Neuronal stem cell (in vitro differentiated cells): ENCODE measurements at places on chromosomes 11 and 22.

GRCh38 chr22:24424001-24424900, 3.1 kb upstream of the ADORA2A start:
- DNase-seq, result no peak

- peak; percentile 83 for DNase-seq
These were observed at the start of gene BACE1 for GRCh38 chr11:117316197-117316961. Gene BACE1, minus strand, starts transcription at chr11:117316256. Its CDS starts 461 bp downstream, at chr11:117315795.

GRCh38 chr11:45817191-45817590, 12.2 kb downstream of the SLC35C1 start:
- DNase-seq, result no peak

GRCh38 chr11:34343153-34343552, 14.7 kb downstream of the ABTB2 start:
- no peak for DNase-seq

- DNase-seq, result no peak
These were observed 552.8 kb upstream of the CHORDC1 start for GRCh38 chr11:90775567-90776165.

GRCh38 chr22:38067028-38067415, 9.8 kb downstream of the PICK1 start:
- DNase-seq, result no peak

DNA sequence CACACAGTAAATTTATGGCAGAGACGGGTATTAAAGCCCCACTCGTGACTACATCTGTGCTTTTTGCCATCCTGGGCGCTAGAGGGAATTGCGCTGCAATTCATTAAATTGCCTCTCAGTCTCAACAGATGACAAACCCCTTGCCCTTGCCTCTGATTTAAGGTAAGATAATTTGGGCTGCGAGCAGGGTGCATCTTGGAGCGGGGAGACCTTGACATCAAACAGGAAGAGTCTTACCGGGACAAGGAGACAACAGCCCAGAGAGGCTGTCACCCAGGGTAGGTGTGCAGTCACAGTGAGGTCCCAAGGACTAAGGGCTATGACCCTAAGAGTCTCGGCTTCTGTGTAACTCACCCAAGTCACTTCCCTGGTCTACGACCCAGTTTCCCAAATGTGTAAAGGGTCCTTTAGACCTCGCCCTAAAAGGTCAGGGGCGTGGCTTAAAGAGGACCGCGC, 449 bp upstream of the TOM1 start:
- DNase-seq, result peak; percentile 18
